Activated gamma-delta T cell treated with Interleukin-2 at 50 U/mL for 16 hours (primary cell): ENCODE measurements at places on chromosomes 11 and 22.
A peak's percentile ranks its signal among the peaks of the same experiment; 100 is the strongest.

- DNase-seq = no peak
These were observed 1.5 kb downstream of the TMEM121B start for GRCh38 chr22:17119481-17120202.

GRCh38 chr11:100759106-100759505 lies 72.0 kb downstream of the ARHGAP42 start:
- DNase-seq = no peak

GRCh38 chr11:105152560-105152959 lies 13.0 kb upstream of the CARD18 start:
- DNase-seq = no peak

DNA sequence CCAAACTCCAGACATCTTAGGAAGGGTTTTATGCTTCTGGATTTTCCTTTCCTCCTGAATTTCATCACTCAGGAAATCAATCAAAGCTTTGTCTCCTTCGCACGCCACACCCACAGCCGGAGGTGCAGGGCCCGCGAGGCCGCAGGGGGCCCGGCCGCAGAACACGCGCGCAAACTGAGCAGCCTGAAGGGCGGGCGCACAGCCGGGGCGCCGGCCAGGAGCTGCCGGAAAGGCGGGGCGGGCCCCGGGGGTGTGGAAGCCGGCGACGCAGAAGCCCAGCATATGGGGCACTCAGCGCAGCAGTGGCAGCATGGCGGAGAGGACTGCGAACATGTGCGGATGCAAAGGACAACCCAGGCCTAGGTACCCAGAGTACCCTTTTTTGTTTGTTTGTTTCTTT lies 33.1 kb upstream of the SPTBN2 start:
- DNase-seq = no peak

DNA sequence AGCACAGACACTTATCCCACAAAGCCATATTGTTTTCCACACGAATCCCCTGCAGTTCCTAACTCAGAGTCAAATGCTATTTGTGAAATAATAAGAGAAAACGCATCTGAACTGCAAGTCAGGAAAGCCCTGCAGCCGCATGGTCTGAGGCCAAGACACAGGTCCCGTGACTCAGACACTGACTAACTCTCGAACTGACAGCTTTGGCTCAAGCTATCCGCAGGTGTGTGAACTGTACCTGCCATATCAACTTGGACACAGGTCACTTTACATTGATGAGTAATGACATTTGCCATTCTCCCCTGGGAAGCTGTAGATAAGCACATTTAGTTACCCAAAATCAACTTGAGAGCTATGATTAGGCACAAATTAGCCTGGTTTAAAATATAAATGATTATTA lies 34.9 kb upstream of the NFRKB start:
- no peak for DNase-seq

DNA sequence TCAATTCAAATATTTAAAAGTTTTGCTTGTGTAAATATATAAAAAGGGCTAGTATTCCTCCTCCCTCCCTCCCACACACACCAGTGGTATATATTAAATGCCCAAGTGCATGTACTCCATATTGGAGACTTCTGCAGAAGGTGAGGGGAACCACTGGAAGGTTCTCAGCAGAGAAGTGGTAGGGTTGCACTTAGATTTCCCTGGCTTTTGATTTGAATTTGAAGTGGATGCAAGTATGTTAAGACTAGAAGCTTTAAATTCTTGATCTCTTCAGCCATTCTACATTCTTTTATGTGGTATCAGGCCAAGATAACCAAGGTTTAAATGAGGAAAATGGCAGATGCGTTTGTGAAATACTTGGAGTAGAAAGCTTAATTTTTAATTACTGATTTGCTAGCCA lies 43.1 kb downstream of the CEP57 start:
- DNase-seq = no peak

DNA sequence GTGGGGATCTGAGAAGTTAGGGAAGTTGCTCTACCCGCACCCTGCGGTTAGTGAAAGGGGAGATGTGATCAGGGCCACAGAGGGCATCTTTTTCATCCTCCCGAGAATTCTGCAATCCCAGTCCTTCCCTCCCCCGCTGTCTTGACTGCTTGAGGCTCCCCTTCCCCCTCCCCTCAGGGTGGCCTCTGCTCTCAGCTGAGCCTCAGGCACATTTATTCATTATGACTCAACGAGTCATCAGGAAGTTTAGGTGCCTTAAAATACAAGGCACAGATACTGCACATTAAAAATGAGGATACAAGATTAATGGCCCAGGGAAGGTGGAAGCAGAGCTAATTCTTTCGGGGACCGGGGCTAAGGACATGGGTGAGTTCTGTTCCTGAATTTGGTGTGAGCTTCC lies 104.0 kb downstream of the CACNA1I start:
- DNase-seq = no peak

GRCh38 chr22:42228483-42228882 lies 42.0 kb downstream of the TCF20 start:
- DNase-seq = no peak

GRCh38 chr11:67382276-67383136 lies 9.1 kb upstream of the CLCF1 start:
- peak; percentile 84 for DNase-seq
